ENCODE measurements at places on chromosomes 11 and 22.

DNA sequence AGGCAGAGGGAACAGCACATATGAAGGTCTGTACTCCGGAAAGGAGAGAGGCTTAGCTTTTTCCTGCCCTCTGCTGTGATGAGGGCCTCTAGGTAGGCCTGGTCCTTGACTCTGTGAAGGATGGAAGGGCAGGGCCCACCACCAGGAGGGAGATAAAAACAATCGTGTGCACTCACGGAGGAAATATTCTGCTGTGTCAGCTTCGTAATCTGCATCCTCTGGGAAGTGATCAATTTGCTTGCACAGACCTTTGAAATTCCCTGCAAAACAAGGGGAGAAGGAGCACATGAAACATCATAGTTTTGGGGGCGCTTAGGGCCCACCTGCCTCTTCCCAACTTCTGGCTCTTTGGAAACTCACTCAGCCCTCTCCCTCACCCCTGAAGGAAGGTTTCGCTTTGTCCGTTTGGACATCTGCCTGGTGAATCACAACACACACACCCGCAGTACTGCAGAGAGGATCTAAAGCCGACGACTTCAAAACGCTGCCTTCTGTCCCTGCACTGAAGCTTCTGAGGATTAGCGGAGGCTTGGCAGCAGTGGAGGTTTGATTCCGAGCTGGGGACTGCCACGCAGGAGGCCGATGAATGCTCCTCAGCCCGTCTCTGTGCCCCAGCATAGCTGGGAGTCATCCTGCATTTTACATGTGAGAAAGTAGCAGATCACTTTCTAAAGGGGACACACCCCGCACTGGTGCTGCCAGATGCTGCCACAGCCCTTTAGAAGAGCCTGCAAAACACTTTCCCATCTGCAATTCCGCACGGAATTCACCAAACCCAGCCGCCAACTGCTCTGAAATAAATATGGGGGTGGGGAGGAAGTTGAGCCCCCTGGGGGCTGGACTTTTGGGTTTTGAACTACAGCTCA is 58.6 kb upstream of the EIF3D start:
- no peak for DNase-seq

DNA sequence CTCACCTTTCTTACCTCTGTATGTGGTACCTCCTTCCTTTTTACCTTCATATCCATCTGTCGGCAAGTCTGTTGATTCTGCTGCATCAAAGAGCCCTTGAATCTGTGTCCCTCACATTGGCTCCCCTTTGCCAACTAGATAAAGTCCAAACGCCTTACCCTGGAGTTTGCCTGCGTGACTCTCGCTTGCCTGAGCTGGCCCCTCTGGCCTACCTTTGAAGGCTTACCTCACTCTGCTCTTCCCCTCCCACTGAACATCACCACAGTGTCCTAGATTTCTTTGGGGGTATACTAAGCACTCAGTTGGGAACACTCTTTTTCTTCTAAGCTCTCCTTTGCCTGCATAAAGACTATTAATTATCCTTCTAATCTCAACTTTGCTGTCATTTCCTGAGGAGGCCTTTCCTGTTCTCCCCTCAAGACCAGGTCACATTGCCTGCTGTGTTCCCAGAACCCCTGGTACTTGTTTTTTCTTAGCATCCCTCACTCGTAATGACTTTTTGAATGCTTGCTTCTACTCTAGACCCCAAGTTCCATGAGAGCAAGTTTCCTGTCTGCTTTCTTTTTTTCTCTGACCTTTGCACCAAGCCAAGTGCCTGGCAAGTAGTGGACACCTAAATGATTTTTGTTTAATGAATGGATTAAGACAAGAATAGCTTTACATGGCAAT is 67.8 kb upstream of the ADORA2A start:
- DNase-seq, result no peak

- no peak for DNase-seq
These were observed 103.2 kb downstream of the MICAL3 start for GRCh38 chr22:17920992-17921650.

DNA sequence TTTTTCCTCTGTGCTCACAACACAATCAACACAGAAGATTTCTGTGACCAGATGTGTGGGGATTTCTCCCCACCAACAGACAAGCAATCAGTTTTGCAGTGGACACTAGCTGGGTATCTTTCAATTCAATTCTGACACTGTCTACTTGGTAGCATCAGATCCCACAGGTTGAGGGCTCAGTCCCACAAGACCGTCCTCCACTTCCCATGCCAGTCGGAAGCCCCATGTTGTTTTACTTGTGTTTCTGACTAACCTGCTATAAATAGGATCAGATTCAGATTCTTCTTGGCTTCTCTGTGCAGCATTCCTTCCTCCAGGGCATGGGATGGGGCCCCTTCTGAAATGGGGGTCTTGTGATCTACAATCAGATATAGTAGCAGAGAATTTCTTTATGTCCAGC is 19.6 kb downstream of the ACER3 start:
- DNase-seq, result no peak

GRCh38 chr11:124812876-124813275 is 12.7 kb upstream of the MSANTD2 start:
- no peak for DNase-seq

- DNase-seq, result no peak
These were observed 5.0 kb downstream of the DRD2 start for GRCh38 chr11:113470233-113470632.

DNA sequence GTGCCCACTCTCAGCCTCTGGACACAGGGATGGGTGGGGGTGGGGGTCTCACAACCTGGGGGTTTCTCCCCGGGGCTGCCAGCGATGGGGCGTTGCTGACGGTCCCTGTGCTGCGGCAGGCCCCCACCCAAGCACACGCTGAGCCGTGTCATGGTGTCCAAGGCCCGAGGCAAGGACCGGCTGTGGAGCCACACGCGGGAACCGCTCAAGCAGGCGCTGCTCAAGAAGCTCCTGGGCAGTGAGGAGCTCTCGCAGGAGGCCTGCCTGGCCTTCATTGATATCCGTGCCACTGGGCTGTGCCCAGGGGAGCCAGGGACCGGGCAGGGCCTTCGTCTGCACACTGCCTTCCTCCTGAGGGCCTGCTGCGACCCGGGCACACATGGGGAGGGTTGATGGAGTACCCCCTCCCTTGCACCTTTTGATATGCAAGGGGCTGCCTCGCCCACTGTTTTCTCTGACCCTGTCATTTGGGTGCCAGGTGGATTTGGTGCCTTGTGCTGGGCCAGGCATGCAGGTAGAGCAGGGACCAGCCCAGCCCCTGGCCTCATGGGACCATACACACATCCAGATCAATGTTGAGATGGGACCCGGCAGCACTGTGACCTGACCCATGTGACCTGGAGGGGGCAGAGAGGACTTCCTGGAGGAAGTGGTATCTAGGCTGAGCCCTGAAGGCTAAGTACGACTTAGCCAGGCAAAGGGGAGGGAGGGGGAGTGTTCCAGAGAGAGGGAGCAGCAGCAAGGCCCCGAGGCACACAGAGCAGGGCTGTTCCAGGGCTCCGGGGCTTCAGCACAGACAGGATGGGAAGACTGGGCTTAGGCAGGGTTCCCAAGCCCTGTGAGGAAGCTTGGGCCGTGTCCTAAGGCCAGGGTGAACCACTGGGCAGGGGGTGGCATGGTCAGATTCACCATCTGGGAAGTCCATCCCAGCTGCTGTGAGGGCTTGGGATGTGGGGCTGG is 75.2 kb downstream of the MYO7A start:
- no peak for DNase-seq

- no peak for DNase-seq
These were observed 17.9 kb upstream of the ADA2 start for GRCh38 chr22:17237038-17237668.

GRCh38 chr22:49427941-49428340 is 399.7 kb downstream of the BRD1 start:
- no peak for DNase-seq
